ENCODE measurements at places on chromosomes 4 and X. TPM values are rescaled to one million over a fixed set of nuclear protein-coding genes. Genes with fewer than 3 reads are reported as not detected.

DNA sequence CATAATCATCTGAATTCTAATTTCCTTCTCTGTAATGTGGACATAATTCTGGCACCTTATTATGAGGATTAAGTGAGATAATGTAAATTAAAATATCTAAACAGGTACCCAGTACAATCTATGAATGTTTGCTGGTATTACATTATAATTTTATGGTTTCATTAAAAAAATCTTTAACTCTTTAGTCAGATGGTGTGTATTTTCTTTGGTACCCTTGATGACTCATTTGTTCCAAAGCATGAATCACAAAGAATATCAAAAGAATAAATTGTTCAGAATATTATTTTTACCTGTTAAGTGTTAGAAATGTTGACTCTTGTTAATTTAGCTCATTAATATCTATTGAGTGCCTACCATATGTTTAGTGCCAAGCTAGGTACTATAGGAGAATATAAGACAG lies 74.3 kb downstream of the SNX25 start:
- DNase-seq: no peak

DNA sequence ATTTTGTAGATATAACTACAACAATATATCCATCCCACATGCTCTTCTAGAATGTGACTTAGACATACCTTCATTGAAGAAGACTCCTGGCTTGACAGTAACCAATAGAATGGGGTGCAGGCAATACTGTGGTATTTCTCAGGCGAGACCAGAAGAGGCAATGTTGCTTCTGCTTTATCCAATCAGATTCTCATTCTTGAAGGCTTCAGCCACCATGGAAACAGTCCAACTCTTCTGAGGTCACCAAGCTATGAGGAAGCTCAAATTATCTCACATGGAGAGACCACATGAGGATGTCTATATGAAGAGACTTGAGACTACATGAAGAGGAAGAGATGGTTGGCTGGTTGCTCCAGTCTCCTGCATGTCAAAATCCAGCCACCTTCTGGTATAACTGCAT lies 469.9 kb downstream of the PCDH10 start:
- no peak for DNase-seq

- no peak for DNase-seq
These were observed 114.1 kb downstream of the SOWAHB start for GRCh38 chr4:76783836-76784235.

GRCh38 chrX:37754516-37754915 lies 25.3 kb upstream of the CYBB start:
- DNase-seq: no peak

GRCh38 chrX:70240751-70241150 lies 6.3 kb downstream of the AWAT1 start:
- DNase-seq: no peak

DNA sequence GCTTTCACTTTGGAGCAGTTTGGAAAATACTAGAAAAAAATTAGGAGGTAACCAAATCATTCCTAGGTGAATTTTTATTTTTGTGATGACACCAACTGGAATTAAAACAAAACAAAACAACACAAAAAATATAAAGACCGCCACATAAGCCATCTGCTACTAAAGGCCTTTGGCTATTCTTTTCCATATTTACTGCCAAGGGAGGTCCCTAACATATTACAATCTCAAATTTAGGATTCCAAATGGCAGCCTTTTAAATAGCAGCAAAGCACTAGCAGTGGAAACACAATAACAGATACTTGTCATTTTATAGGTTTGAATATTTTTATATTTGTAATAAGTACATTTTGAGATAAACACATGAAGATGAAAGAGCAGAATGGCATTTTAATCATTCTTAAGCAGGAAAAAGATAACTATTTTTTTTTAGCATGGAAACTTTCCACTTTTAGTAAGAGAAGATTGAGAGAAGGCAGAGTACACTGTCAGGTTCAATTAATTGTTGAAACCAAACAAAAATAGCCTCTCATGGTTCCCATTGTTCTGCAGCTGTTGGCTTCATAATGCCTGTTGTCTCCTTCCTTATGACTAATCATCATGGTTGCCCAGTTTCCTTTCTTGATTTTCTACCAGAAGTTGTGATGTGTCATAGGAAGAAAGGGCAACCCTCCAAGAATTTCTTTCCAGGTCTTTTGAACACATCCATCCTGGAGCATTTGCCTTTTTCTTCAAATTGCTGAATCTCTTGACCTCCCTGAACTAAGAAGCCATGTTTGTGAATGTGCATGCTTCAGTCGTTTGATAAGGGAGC lies 219.0 kb upstream of the EMCN start:
- peak; percentile 63 for DNase-seq

GRCh38 chr4:68995292-68995691 lies 43.7 kb upstream of the UGT2A3 start:
- no peak for DNase-seq

- DNase-seq: no peak
These were observed 7.4 kb upstream of the UBA1 start for GRCh38 chrX:47186096-47186740.

DNA sequence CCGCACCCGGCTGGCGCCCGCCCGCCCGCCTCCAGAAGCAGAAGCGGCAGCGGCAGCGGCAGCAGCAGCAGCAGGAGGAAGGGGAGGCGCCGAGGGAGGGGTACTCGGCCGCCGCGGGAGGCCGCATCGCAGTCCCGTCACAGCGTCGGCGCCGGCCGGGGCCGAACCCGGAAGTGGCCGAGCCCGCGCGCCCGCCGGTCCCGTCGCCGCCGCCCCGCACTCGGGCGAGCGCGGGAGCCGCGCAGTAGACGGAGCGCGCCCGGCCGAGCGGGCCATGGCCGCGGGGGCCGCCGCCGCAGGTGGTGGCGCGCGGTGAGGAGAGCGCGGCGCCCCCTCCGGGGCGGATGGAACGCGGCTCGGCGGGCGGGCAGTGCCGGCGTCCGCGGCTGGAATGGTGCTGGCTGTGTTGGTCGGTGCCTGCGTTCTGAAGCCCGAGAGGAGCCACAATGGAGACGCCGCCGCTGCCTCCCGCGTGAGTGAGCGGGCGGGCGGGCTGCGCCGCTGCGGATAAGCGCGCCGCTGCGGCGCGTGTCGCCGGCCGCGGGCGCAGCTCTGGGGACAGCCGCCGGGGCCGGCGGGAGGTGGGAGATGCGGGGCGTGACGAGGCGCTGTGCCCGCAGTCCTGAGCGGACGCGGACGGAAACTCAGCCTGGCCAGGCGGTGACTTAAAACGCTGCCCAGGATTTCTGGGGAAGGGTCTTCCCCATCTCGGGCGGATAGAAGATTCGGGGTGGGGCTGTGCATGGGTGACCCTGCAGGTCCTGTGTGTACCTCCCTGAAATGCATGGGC lies at the start of gene KLHL2:
KLHL2 (plus strand) TSS at position 131 of the 790 bp plus-strand sequence; CDS start at position 447, 316 bp downstream.
- no peak for DNase-seq

DNA sequence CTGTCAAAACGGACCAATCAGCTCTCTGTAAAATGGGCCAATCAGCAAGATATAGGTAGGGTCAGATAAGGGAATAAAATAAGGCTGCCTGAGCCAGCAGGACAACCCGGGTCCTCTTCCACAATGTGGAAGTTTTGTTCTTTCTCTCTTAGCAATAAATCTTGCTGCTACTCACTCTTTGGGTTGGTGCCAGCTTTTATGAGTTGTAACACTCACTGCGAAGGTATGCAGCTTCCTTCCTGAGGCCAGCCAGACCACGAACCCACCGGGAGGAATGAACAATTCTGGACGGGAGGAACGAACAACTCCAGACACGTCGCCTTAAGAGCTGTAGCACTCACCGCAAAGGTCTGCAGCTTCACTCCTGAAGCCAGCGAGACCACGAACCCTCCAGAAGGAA lies 287.8 kb downstream of the RAPGEF2 start:
- peak; percentile 70 for DNase-seq

DNA sequence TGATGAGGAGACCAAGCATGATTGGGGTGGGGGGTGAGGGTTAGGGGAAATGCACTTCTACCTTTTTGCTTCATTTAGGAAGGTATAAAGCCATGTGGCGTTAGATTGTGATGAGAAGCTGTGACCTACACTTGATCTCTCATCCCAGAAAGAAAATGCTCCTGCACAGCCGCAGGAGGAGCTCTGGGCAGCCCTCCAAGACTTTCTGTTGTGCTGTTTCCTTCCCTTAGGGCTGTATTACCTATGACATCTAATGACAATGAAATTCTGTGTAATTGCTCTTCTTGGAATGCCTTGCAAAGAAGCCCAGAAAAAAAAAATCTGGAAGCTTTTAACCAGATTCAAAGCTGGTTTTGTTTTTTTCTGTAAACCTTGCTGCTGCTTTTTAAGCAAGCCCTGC lies 13.4 kb downstream of the PRPS2 start:
- DNase-seq: no peak

- DNase-seq: no peak
These were observed 345.1 kb downstream of the ARHGAP10 start for GRCh38 chr4:148076964-148077363.

GRCh38 chrX:63514569-63515080 lies 163.5 kb upstream of the SPIN4 start:
- DNase-seq: no peak

DNA sequence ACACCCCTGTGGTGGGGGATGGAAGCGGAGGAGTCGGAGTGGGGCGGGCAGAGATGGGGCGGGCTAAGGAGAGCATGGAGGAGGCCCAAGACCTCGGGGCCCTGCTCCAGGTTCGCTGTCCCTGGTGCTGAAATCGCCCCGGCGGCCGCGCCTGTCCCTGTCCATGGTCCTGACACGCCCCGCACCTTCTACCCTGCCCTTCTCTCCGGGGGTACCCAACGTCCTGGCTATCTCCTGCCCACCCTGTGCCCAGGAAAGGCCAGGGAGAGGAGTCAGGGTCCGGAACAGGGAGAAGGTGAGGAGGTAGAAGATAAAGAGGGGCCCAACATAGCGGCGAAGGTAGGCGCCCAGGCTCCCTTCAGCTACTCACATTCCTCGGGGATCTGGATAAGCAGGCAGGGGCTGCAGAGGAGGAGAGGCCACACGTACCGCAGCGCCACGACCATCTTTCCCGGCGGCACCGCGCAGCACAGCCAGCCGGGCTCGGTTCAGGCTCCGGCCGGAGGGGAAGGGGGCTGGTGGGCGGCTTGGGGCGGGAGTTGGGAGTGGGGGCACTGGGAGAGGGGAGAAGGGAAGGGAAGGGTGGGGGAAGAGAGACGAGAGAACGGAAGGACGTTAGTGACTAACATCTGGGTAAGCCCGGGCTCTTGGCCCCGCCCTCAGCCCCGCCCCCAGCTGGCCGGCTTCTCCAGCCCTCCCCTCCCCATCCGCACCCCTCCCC lies 10.4 kb downstream of the L1CAM start:
- no peak for DNase-seq

DNA sequence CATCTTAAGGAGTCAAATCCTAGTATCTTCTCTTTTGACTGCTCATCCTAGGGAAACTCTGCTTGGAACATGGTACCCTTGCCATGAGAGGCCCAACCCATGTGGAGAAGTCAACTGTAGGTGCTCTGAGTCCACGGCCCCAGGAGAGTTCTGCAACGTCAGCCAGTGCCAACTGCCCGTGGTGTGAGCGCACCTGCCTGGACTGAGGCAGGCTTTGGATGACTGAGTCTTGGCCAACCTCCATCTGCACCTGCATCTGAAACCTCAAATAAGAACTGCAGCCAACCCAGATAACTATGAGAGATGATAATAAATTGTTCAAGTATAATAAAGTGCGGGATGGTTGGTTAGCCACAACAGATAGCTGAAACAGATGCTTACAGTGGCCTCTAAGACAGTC lies 772.0 kb downstream of the TRIML1 start:
- no peak for DNase-seq

- no peak for DNase-seq
These were observed 774 bp downstream of the ZCCHC4 start for GRCh38 chr4:25313201-25313895.

DNA sequence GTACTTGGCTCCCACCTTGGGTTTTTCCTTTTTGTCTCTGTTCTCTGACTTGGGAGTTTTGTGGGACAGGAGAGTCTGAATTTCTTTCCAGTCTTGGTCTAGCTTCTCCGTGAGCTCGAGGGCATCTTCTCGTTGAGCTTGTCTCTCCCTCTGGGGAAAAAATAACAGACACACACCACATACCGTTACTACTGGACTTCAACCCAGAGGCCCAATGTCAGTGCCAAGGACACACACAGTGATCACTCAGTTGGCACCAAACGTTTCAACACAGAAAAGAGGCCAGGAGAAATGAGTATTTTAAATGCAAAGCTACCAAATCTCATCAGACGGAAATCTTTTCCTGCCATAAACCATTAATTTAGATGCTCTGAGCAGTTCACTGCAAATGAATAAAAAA lies 9.7 kb downstream of the NOP14 start:
- DNase-seq: no peak

GRCh38 chr4:168919706-168920324 lies 90.2 kb downstream of the CBR4 start:
- no peak for DNase-seq

GRCh38 chr4:53199356-53199755 lies 166.5 kb downstream of the SCFD2 start:
- DNase-seq: no peak

DNA sequence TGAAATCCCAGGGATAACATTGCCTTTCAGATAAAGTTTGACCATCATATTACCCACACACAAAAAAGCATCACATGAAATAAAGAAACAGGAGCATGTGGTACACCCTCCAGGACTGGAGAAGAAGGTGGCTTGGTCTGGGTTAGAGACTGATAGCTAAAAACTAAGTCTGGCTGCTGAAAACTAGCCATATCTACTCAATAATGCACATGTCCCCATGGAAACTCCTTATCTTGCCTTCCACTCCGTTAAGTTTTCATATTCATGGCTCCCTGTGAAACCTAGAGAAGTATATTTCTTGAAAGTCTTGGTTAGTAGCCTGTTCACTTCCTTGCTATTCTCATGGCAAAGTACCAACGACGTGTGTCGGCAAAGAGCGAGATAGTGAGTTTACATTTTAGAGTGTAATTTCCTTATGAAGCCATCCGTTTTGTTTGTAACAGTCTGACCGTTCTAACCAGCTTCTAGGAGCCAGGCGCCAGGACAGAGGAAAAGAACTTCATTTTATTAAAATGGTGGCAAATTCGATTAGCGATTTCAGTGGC lies 6.7 kb upstream of the DCTD start:
- DNase-seq: no peak

GRCh38 chr4:24949970-24950369 lies 37.1 kb upstream of the CCDC149 start:
- DNase-seq: no peak

GRCh38 chr4:67973608-67974007 lies 10.3 kb upstream of the TMPRSS11A start:
- no peak for DNase-seq

EREG gene
- 16.0 TPM for total RNA-seq

STBD1 gene
- total RNA-seq: 7.8 TPM

RAB33A gene
- total RNA-seq: not detected

GALNTL6 gene
- not detected for total RNA-seq

CLTRN gene
- total RNA-seq: 3.3 TPM

SCRG1 gene
- total RNA-seq: not detected

FGFBP2 gene
- 0.22 TPM for total RNA-seq

DOCK11 gene
- 4.3 TPM for total RNA-seq

SPANXN1 gene
- total RNA-seq: not detected

ARHGAP36 gene
- total RNA-seq: not detected

FAT1 gene
- total RNA-seq: 109 TPM

NUP62CL gene
- total RNA-seq: 14.8 TPM

GRIPAP1 gene
- total RNA-seq: 24.6 TPM

PDGFRA gene
- not detected for total RNA-seq

RAB40AL gene
- not detected for total RNA-seq

HSFX1 gene
- total RNA-seq: 0.51 TPM

CSAG1 gene
- total RNA-seq: not detected
